Activated naive CD4-positive, alpha-beta T cell (primary cell): ENCODE measurements at places on chromosomes 12 and 14.

GRCh38 chr14:64946310-64947045 is 3.9 kb upstream of the GPX2 start:
- no peak for DNase-seq

DNA sequence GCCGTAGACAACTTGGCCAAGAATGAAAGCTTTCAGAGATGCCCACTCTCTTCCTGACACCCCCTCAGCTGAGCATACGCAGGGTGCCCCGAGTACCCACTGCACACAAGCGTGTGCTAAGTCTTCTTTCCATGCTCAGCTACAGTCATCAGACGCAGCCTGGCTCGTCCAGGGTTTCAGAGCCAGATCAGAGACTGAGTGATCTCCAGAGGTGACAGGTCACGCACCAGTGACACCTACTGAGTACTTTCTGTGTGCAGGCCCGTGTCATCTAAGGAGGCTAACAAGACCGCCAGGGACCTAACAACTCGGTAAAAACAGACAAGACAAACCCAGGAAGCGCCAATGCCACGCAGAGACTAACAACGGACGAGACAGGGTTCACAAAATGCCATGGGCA is 25.1 kb downstream of the STX2 start:
- no peak for DNase-seq

- DNase-seq: no peak
Observed at GRCh38 chr12:54448344-54448743, 25.1 kb downstream of the GTSF1 start.

GRCh38 chr14:103828315-103828967 is 18.9 kb downstream of the PPP1R13B start:
- no peak for DNase-seq

GRCh38 chr12:114671443-114672411 is 12.2 kb downstream of the TBX3 start:
- no peak for DNase-seq
